ENCODE measurements at places on chromosomes 7 and 10.
A peak's percentile ranks its signal among the peaks of the same experiment; 100 is the strongest.

DNA sequence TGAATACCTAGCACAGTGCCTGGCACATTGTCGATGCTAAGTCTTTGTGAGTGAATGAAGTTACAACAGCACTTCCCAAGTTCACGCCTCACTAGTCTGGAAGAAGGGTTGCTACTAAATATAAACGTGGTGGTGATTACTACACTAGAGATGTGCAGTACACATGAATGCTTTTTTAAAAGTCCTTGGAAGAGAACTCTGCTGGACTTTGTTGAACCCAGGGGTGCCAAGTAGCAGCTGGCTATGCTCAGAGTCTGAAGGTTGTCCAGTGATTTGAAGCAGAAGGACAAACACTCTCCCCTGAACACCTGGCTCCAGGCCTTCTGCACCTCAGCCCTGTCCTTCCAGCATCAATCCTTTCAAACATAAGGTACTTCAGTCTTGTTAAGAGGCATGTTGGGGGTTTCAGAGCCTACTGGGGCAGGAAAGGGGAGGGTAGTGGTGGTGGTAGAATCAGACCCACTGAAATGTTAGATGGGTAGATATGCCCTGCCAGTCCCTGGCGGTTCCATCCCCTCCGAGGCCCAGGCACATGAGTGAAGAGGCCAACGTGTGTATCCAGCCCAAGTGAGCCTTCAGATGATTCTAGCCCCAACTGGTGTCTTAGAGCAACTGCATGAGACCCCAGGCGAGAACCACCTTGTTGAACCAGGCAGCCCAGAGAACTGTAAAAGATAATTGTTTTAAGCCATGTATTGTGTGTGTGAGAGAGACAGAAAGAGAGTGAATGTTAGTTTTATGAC is 94.4 kb downstream of the TAX1BP1 start:
- DNase-seq, result no peak

- no peak for DNase-seq
These were observed 12.8 kb upstream of the MYL7 start for GRCh38 chr7:44153948-44154335.

DNA sequence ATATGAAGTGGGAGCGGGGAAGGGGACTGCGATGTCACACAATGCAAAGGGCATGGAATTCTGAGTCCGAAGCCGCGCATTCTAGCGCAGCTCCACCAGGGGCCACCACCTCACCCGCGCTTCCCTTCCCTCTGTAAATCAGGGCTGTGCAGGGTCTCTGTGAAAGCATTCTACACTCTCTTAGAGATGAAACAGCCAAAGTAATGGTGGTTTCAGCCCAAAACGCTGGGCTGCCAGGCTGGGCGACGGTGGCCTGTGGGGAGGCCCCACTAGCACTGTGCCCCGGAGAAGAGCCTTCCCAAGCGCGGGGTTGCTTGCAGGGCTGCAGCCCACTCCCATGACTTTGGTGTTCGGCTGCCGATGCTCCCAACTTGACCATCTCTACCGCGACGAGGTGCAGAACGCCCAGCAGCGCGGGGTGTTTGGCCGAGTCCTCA is 11.4 kb downstream of the ATG9B start:
- DNase-seq, result peak; percentile 45

- no peak for DNase-seq
These were observed 228.7 kb downstream of the BAMBI start for GRCh38 chr10:28906011-28906411.

DNA sequence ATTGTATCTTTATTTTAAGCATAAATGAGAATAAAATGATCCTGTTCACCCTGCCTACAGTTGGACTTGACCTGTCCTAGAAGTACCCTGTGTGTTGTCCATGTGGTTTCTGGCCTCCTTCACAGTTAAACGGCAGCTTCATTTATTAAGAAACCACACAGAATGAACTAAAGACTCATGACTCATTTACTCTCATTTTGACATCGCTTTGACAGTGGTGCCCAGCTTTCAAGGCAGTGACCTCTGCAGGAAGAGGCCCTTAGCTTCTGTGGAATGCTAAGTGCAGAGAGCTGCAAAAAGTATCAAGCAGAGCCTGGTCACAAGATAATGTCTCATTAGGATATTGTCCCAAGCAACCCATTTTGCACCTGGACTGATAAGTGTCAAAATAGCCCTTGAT is 93.4 kb downstream of the AVL9 start:
- DNase-seq, result no peak

- DNase-seq, result peak; percentile 45
These were observed 5.0 kb upstream of the PAXIP1 start for GRCh38 chr7:155007947-155008346.

DNA sequence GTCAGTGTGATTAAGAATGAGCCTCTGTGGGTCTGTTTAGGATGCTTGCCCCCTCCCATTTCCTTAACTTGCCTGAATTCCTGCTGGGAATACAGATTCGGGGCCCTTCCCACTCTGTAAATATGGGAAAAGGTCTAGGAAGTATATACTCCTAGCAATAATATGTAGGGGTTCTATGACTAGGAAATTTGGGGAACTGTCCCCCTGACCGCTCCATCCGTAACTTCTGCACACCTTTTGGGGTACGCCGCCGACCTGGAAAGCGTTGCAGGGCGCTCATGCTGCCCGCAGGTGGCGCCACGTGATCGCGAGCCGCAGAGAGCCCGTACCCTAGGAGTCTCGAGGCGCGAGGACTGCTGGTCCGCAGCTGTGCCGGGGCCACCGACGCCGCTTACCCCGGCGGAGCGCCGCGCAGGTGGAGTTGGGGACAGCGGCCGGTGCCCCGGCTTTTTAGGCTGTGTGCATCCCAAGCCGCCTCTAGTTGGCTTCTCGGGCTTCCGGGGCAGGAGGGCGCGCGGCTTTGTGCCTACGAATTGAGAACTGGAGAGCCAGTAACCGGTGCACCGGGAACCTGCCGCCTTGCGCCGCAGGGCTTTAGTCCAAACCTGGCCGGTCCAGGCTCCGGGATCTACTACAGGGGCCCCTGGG is 656 bp upstream of the CNNM2 start:
- DNase-seq, result peak; percentile 79

GRCh38 chr7:114842551-114843065 is 79.3 kb upstream of the MDFIC start:
- DNase-seq, result no peak

DNA sequence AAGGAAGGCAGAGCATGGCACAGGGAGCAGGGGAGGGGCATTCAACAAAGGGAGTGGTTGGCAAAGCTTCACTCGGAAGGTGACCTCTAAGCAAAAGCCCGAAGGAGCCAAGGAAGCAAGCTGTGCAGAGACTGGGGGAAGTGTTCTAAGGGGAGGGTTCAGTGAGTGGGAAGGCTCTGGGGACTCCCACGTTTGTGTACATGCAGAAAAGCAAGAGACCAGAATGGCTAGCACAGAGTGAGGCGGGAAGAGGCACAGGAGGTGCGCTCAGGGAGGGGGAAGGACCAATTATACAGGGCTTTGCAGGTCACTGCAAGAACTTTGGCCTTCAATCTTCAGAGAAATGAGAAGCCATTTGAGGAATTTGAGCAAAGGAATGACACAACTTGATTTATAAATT is 7.4 kb downstream of the ARHGAP21 start:
- no peak for DNase-seq

DNA sequence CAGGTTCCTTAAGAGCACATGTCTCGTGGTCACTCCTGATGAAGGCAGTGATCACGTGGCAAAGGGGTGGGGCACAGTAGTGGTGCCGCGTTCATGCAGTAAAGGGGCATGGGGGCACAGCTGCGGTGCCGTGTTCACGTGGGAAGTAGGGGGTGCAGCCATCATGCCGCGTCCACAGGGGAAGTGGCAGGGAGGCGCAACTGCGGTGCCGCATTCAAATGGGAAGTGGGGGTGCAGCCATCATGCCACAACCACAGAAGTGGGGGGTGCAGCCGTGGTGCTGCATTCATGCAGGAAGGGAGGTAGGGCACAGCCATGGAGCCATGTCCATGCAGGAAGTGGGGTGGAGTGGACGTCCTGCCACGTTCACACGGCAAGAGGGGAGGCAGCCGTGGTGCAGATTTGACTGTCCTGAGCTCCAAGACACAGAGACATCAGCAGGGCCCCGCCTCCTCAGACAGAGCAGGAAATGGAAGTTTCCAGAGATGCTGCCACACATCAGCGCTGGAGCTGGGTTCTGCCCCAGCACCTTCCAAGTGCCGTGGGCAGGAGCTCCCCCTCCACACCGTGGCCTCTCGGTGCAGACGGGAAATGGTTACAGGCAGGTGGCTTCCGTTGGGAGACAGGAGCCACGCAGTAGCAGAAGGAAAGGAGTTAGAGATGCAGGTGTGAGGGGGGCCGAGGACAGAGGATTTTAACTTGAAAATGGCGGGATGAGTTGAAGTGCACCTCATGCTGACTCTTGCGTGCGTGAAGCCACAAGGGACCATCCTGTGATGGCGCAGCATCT is 95.0 kb upstream of the DDC start:
- DNase-seq, result peak; percentile 36

- DNase-seq, result no peak
These were observed 32.3 kb downstream of the AGR3 start for GRCh38 chr7:16849296-16850148.

DNA sequence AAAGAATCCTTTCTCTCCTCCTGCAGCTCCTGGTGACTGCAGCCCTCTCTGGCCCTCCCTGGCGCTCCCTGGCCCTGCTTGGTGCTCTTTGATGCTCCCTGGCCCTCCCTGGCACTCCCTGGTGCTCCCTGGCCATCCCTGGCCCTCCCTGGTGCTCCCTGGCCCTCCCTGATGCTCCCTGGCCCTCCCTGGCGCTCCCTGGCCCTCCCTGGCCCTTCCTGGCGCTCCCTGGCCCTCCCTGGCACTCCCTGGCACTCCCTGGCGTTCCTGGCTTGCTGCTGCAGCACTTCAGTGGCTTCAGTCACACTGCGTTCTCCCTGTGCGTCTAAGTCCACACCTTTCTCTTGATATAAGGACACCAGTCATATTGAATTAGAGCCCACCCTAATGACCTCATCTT is 15.2 kb upstream of the FGFR2 start:
- DNase-seq, result no peak

GRCh38 chr7:45601094-45601493 is 26.9 kb downstream of the ADCY1 start:
- DNase-seq, result no peak

- no peak for DNase-seq
These were observed 17.6 kb upstream of the SFR1 start for GRCh38 chr10:104104418-104104817.
